ENCODE measurements at places on chromosomes 2 and 18. TPM values are rescaled to one million over a fixed set of nuclear protein-coding genes. Genes with fewer than 3 reads are reported as not detected.

The PLB1 gene
- total RNA-seq: under 0.01 TPM

The GPR75 gene
- total RNA-seq: 2.9 TPM

The TMEM37 gene
- not detected for total RNA-seq

The PRKAG3 gene
- total RNA-seq: not detected

The CXCR4 gene
- total RNA-seq: not detected

The ASPRV1 gene
- 0.34 TPM for total RNA-seq
